Activated naive CD8-positive, alpha-beta T cell treated with anti-CD3 and anti-CD28 coated beads, Interleukin-2, amount 10 ng/mL, durations not matched to agents 7 days and 5 days (primary cell): ENCODE measurements at places on chromosomes 5 and 9.

GRCh38 chr9:105148328-105149006 lies 96.0 kb upstream of the SLC44A1 start:
- no peak overlapping the region for H3K27ac ChIP-seq
- H3K36me3 ChIP-seq, result no peaks in the 10 kb centered on the region
- no peak overlapping the region for H3K4me3 ChIP-seq

- no peaks in the 10 kb centered on the region for H3K27me3 ChIP-seq
- H3K4me1 ChIP-seq, result peaks cover 19% of the 10 kb centered on the region
- H3K36me3 ChIP-seq, result peaks cover 36% of the 10 kb centered on the region
- no peak for DNase-seq
- no peak overlapping the region for H3K27ac ChIP-seq
- H3K4me3 ChIP-seq, result no peak overlapping the region
Measured at GRCh38 chr5:10420932-10421331, 20.7 kb upstream of the ROPN1L start.

- no peak overlapping the region for H3K4me3 ChIP-seq
- peaks cover 7% of the 10 kb centered on the region for H3K27me3 ChIP-seq
- DNase-seq, result peak; percentile 7
- peaks cover 5% of the 10 kb centered on the region for H3K4me1 ChIP-seq
- H3K36me3 ChIP-seq, result no peaks in the 10 kb centered on the region
Measured at GRCh38 chr9:114434878-114435311, 47.1 kb upstream of the AKNA start.

- H3K4me3 ChIP-seq, result no peak overlapping the region
- H3K36me3 ChIP-seq, result no peaks in the 10 kb centered on the region
- H3K27me3 ChIP-seq, result no peaks in the 10 kb centered on the region
- no peak overlapping the region for H3K27ac ChIP-seq
- no peaks in the 10 kb centered on the region for H3K4me1 ChIP-seq
Measured at GRCh38 chr9:16970321-16970720, 99.9 kb upstream of the BNC2 start.

DNA sequence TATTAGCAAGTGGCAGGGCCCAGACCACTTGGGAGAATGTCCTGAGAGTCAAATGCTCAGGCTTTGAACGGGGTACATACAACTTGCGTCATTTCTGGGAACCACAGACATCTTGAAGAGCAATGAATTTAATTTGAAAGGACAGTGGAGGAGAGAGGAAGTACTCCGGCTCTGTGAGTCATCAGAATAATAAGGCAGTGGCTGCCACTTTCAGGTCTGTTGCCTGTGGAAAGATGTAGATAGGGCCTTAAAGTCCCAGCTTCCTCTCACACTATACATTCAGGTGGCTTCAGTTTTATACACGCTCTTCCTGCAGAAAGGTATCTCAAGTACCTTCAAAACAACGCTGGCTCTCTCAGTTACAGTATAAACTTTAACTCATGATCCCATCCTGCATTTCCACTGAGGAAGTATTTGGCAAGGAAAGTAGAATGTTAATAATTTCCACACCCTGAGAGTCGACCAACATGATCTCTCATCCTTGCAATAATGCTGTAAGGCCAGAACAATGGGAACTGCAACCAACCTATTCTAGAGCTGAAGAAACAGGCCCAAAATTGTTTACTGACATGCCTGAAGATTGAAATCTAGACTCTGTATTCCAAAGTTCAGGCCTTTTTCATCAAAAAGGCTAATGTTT lies 6.8 kb upstream of the PRUNE2 start:
- no peak overlapping the region for H3K4me3 ChIP-seq
- no peak for DNase-seq
- H3K27me3 ChIP-seq, result peaks cover 21% of the 10 kb centered on the region

DNA sequence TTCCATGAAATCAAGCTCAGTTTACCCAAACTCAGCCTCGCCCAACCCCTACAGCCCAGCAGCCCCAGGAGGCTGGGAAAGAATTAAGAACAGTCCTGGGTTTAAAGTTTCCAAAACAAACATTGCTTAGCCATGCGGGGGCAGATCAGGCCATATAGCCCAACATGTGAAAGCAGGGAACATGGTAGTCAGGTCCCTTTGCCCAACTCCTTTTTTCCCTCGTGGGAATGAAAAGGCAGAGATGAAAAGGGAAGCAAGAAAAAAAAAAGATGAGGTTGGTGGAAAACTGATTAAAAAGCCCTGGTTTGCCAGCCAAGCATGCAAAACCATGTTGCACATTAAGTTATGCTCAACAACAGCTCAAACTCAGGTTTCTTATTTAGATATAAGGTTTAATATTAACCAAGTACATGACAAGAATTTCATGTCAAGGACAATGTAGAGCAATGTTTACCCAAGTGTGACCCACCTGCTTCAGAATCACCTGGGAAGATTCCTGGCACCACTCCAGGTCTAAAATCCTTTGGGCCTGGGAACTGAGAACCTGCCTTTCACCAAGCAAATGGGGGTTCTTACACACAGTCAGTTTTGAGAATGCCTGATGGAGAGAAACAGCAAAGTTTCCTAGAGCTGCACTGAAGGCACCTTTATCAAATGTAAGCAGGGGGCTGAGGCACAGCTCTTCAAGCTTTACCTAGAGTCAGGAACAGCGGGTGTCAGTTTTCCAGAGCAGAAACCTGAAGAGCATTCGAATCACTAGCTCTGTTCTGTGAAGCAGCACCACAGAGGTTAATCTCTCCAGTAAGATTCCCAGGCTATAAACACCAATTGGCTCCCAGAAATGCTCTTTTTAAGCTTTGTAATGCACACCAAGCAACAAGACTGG lies 1.7 kb downstream of the FREM1 start:
- H3K36me3 ChIP-seq, result no peaks in the 10 kb centered on the region
- H3K4me1 ChIP-seq, result no peaks in the 10 kb centered on the region
- H3K27me3 ChIP-seq, result peaks cover 12% of the 10 kb centered on the region
- no peak overlapping the region for H3K4me3 ChIP-seq

GRCh38 chr5:369151-369868 lies 47.8 kb downstream of the AHRR start:
- peaks cover 44% of the 10 kb centered on the region for H3K4me1 ChIP-seq
- H3K27ac ChIP-seq, result peak overlapping the region; percentile 83
- peaks cover 45% of the 10 kb centered on the region for H3K36me3 ChIP-seq
- peak overlapping the region; percentile 57 for H3K4me3 ChIP-seq
- H3K27me3 ChIP-seq, result no peaks in the 10 kb centered on the region
- no peak for DNase-seq

GRCh38 chr5:171606414-171607024 lies 179.1 kb upstream of the SMIM23 start:
- peaks cover 21% of the 10 kb centered on the region for H3K27me3 ChIP-seq
- no peak for DNase-seq
- no peak overlapping the region for H3K27ac ChIP-seq
- H3K4me1 ChIP-seq, result no peaks in the 10 kb centered on the region
- H3K4me3 ChIP-seq, result no peak overlapping the region

DNA sequence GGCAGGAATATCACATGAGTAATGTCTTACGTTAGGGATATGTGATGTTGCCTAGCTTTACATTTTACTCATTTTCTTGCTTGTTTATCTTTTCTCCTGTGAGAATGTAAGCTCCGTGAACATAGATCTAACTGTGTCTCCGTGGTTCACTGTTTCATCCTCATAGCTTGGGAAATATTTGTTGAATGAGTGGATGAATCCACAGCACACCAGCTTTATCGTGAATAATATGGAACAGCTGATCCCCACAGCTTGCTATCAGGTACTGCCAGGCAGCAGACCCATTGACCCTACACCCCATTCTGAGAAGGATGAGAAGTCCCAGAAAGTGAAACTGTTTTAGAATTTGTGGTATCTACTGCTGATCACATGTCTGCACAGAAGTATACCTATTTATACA lies 106.8 kb upstream of the FBN2 start:
- no peaks in the 10 kb centered on the region for H3K27me3 ChIP-seq
- H3K36me3 ChIP-seq, result no peaks in the 10 kb centered on the region
- no peak overlapping the region for H3K27ac ChIP-seq

- no peaks in the 10 kb centered on the region for H3K36me3 ChIP-seq
- H3K27me3 ChIP-seq, result no peaks in the 10 kb centered on the region
- H3K4me3 ChIP-seq, result no peak overlapping the region
- no peak for DNase-seq
Measured at GRCh38 chr5:106875591-106876297, 795.0 kb downstream of the EFNA5 start.

GRCh38 chr5:15168358-15168757 lies 296.8 kb upstream of the ANKH start:
- H3K36me3 ChIP-seq, result no peaks in the 10 kb centered on the region
- no peaks in the 10 kb centered on the region for H3K27me3 ChIP-seq
- H3K4me3 ChIP-seq, result no peak overlapping the region
- no peak overlapping the region for H3K27ac ChIP-seq
- DNase-seq, result no peak

GRCh38 chr9:113395000-113395861 lies 5.9 kb downstream of the ALAD start:
- no peak overlapping the region for H3K27ac ChIP-seq
- H3K36me3 ChIP-seq, result peaks cover 3% of the 10 kb centered on the region
- H3K27me3 ChIP-seq, result no peaks in the 10 kb centered on the region
- DNase-seq, result no peak

- no peak for DNase-seq
- no peaks in the 10 kb centered on the region for H3K27me3 ChIP-seq
- no peaks in the 10 kb centered on the region for H3K36me3 ChIP-seq
- H3K4me3 ChIP-seq, result no peak overlapping the region
- H3K27ac ChIP-seq, result no peak overlapping the region
Measured at GRCh38 chr5:65126542-65127069, 355.1 kb downstream of the ADAMTS6 start.

GRCh38 chr5:76956033-76956432 lies 3.2 kb downstream of the CRHBP start:
- DNase-seq, result no peak
- H3K4me3 ChIP-seq, result no peak overlapping the region
- H3K36me3 ChIP-seq, result no peaks in the 10 kb centered on the region
- H3K27ac ChIP-seq, result no peak overlapping the region

DNA sequence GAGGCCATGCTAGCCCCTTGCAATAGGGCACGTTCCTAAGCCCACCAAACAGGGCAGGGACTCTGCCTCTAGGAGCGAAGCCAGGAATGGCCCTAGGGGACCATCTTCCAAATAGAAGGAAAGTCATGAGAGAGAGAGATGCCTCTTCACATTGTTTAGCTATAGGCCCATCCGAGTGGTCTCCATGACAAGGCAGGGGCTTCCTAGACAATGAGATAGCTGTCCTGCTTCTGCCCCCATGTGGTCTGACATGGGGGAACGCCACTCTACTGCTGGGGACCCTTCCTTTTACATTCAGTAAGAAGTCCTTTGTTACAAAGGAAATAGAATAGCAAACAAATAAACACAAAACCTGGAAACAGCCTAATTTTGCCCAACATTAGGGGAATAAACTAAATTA lies 17.9 kb upstream of the KIF4B start:
- H3K36me3 ChIP-seq, result no peaks in the 10 kb centered on the region
- H3K27me3 ChIP-seq, result peaks cover 12% of the 10 kb centered on the region
- no peaks in the 10 kb centered on the region for H3K4me1 ChIP-seq
- no peak for DNase-seq
- no peak overlapping the region for H3K4me3 ChIP-seq
- no peak overlapping the region for H3K27ac ChIP-seq

- DNase-seq, result no peak
- no peak overlapping the region for H3K27ac ChIP-seq
- peaks cover 40% of the 10 kb centered on the region for H3K36me3 ChIP-seq
- peaks cover 19% of the 10 kb centered on the region for H3K4me1 ChIP-seq
Measured at GRCh38 chr5:157080286-157080685, 21.4 kb upstream of the HAVCR1 start.

DNA sequence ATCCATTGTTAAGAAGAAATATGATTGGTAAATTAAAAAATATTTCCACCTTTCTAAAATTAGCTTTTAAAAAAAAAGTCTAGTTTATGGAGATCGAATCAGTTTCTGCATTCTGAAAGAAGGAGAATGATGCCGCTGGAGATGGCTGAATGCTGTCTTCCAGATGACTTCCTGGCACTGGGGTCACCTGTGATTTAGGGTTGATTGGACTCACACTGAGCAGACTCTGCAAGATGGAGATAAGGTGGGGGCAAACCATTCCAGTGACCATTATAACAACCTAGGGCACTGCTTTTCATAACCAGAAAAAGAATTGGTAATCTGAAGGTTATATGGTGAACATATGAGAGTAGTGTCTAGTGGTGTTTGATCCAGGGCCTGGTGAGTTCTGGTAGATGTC lies 40.8 kb downstream of the RHOBTB3 start:
- H3K36me3 ChIP-seq, result no peaks in the 10 kb centered on the region
- no peak for DNase-seq
- no peak overlapping the region for H3K27ac ChIP-seq
- H3K4me3 ChIP-seq, result no peak overlapping the region

DNA sequence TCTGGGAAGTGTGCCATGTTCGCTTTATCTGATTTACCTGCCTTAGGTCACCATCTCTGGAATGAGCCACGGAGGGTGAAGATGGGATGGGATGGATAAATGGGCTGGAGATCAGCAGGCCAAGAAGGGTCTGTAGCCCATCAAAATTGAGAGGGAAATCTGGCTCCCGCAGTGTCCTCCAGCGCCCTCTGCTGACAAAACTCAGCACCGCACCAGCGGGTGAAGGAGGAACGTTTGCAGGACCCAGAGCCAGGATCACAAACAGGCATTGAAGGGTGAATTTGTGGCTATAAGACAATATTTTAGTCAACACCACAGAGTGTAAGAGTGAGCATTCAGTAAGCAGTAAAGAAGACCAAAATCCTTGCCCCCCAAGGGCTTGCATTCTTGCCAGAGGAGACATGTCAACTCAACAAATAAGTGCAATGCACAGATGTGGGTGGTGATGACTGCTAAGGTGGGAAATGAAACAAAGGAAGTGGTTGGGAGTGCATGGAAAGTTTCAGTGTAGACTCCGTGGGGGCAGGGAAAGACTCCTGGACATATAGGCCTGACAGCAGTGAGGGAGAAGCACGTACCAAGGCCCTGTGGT lies 124.4 kb downstream of the TENT4A start:
- peaks cover 8% of the 10 kb centered on the region for H3K27me3 ChIP-seq
- no peak overlapping the region for H3K27ac ChIP-seq
- H3K4me3 ChIP-seq, result no peak overlapping the region
- H3K36me3 ChIP-seq, result no peaks in the 10 kb centered on the region
- H3K4me1 ChIP-seq, result peaks cover 10% of the 10 kb centered on the region
- peak; percentile 58 for DNase-seq

- peaks cover 3% of the 10 kb centered on the region for H3K27me3 ChIP-seq
- no peaks in the 10 kb centered on the region for H3K4me1 ChIP-seq
- no peak overlapping the region for H3K4me3 ChIP-seq
Measured at GRCh38 chr9:70868661-70869652, 252.5 kb downstream of the TRPM3 start.

DNA sequence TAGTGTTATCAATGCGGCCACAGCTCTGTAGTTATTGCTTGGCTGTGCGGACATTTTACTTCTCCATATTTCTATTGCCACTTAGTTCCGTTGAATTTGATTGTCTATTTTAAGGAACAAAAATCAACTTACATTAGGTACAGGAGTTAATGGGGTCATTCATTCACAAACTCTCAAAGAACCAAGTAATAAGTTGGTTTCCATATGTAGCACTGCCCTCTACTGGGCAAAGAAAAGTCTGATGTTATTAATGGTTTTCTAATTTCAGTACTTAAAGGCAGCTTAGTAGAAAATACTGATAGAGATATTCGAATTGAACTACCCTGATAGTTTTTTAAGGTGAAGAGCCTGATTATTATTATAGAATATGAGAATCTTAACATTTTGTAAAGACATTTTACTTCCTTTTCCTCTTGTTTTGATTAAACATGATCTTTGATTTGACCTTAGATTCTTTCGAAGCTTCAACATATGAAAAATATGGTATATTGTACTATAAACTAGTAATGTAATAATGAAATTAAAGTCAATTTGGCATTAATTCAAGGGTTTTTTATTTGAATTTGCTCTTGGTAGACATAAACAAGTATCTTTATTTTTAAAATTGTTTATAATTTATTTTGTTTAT lies 119.5 kb upstream of the CTNND2 start:
- H3K4me1 ChIP-seq, result no peaks in the 10 kb centered on the region
- no peaks in the 10 kb centered on the region for H3K36me3 ChIP-seq
- no peaks in the 10 kb centered on the region for H3K27me3 ChIP-seq
- no peak overlapping the region for H3K4me3 ChIP-seq
- no peak for DNase-seq
- H3K27ac ChIP-seq, result no peak overlapping the region
